ENCODE measurements at places on chromosomes 5 and 9.

GRCh38 chr5:65699338-65699737 is 22.6 kb downstream of the SGTB start:
- no peak for DNase-seq

DNA sequence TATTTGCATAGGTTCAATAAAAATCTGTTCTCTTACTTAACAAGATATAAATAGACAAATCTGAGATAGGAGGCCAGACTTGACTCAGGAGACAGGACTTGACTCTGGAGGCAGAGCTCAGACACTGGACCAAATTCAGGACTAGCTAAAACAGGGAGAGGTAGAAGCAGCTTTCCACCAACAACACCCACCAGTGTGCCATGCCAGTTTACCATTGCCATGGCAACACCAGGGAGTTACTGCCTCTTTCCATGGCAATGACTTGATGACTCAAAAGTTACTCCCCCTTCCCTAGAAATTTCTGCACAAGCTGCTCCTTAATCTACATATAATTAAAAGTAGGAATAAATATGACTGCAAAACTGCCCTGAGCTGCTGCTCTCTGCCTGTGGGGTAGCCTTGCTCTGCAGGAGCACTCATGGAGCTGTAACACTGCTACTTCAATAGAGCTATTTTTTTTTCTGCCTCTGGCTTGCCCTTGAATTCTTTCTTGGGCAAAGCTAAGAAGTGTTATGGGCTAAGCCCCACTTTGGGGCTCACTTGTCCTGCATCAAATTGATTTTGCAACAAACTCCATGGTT is 473.0 kb downstream of the PLK2 start:
- no peak for DNase-seq

DNA sequence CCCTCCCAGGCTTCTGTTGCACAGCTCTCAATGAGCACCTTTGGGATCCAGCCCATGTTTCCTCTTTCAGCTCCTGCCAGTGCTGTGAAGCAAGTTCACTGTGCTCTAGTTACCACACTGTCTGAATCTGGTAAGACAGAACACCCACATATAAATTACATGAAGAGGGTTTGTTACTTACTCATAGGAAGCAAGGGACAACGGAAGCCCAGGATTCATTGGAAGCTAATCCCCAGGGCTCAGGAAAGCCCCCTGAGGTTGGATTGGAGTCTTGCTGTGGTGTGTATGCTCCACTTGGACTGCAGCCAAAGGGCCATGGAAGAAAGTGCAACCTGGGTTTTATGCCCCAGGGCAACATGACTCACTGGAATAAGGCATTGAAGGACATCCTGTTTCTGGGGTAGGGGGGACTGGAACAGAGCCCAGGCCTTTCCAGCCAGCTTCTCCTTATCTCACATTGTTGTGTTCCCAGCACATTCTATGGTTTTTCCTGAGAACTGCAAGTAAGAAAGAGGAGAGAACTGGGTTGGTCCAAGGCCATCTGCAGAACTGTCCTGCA is 15.6 kb upstream of the CLK4 start:
- DNase-seq = no peak

GRCh38 chr5:152883066-152883775 is 478.1 kb upstream of the NMUR2 start:
- no peak for DNase-seq

DNA sequence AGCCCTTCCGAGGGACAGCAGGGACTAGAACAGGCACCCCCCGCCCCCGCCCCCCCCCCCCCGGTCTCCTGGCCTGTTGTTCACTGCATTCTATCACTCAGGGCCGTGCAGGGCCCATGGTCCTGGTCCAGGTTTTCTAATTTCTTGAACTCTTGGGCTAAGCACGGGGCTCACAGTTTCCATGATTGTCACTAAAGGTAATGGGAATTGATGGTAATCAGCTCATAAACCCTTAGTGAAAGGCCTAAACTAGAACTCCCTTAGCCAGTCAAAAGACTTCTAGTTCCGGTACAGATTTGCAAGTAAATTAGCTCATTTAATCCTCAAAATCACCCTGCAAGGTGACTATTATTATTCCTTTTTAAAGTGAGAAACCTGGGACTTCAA is 14.7 kb upstream of the PWWP2A start:
- DNase-seq = no peak

DNA sequence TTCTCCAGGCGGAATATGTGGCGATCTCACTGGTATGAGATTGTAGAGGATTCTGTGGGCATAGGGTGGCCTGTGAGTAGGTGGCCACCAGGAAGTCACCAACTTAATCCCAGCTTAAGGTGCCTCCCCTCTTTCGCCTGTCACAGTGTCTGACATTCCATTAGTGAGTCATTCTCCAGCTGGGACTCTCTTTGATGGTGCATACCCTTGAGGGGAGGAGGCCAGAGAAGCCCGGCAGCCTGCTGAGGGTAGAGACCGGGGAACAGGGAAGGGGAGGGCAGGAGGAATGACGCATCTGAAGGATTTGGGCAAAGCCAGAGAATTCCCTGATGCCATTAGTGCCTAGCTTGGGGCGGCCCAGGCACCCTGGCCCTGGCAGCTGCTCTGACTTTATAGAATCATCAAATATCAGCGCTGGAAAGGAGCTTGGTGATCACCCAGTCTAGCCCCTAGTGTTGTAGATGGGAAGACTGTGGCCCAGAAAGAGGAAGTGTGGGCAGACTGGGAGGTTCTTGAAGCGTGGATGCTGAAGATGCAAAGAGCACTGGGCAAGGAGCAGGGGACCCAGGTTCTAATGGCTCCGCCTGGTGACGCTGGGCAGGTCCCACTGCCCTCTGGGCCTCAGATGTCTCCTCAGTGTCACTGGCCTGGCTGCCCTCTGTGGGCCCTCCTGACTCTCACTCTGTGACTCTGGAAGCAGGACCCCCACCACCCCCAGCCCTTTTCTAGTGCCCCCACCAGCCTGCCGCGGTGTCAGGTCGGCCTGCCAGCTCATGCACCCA is 41.4 kb downstream of the DAB2IP start:
- no peak for DNase-seq

- DNase-seq = no peak
These were observed 5.2 kb upstream of the TCERG1 start for GRCh38 chr5:146441896-146442295.

DNA sequence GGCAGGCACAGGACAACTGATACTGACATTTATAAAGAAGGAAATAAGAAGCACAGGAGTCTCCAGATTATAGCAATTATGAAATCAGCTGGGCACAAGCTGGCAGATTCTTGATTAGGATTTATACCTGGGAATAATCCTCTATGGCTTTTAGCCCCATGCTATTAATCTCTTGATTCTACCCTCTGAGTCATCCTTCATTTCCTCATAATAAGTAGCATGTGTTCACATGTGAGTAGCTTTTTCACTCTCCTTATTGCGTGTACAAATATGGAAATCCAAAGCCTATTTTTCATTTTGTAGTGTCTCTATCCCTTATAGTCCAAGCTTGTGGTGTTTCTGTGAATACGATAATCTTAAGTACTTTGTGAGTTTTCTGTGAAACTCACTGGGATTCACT is 185.0 kb upstream of the PRLR start:
- no peak for DNase-seq

DNA sequence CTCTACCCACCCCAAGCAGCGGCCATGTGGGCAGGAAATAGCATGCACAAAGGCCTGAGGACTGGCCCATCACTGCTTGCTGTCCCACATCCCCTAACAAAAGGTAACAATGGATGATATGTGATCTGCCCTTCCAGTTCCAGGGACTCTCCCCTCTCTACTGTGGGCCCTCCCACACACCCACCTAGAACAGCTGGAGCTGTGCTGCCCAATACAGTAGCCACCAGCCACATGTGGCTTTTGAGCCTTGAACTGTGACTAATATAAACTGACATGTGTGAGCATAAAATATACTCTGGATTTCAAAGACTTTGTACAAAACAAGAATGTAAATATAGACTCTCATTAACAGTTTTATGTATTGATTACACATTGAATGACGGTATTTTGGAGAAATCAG is 78.1 kb downstream of the C5orf15 start:
- DNase-seq = no peak

- no peak for DNase-seq
These were observed 91.7 kb upstream of the SHB start for GRCh38 chr9:38160613-38161215.

GRCh38 chr5:41763081-41763480 is 107.1 kb downstream of the OXCT1 start:
- DNase-seq = no peak

GRCh38 chr9:132622159-132622558 is 39.8 kb downstream of the BARHL1 start:
- no peak for DNase-seq

DNA sequence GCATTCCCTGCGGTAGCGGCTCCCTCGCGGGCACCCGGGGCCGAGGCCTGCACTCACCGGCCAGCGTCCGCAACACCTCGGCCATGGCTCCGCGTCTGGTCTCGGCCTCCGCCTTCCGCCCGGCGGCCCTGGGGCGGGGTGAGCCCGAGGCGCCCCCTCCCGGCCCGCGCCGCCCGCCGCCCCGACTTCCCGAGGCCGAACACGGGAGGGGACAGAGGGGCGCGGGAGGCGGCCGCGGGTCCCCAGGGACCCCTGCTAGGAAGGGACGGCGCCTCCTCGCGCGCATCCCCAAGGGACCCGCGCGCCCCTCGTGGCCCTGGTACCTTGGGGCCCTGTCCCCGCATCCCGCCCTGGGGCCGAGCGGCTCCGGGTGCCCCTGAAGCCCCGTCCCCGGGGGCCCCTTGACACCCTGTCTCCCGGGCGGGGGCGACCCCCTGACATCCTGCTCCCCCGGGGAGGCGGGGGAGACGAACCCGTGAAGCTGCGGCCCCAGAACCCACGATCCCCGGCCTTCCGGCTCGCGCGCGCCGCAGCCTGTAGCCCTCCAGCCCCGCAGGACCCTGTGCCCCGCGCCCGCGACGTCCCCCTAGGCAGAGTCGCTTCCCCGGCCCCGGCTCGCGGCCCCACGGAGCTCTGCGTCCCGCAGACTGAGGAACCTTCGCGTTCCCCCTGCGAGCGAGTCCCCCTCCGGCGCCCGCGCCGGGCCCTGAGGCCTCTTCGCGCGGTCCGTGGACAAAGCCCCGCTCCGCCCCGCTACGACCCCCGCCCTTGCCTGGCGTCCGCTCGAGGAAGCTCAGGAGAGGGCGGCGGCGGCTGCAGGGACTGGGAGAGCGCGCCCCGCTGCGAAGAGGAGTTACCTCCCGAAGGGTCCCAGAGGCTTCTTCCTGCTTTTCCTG is at the start of gene ABO:
ABO (minus strand) TSS at position 97 of the 896 bp plus-strand sequence.
- no peak for DNase-seq

GRCh38 chr5:13218518-13218917 is 726.0 kb downstream of the DNAH5 start:
- no peak for DNase-seq

GRCh38 chr5:140833993-140834392 is at the start of gene PCDHA7:
Gene PCDHA7 (plus strand): TSS chr5:140834269. CDS start chr5:140834384, 115 bp downstream.
- DNase-seq = no peak

DNA sequence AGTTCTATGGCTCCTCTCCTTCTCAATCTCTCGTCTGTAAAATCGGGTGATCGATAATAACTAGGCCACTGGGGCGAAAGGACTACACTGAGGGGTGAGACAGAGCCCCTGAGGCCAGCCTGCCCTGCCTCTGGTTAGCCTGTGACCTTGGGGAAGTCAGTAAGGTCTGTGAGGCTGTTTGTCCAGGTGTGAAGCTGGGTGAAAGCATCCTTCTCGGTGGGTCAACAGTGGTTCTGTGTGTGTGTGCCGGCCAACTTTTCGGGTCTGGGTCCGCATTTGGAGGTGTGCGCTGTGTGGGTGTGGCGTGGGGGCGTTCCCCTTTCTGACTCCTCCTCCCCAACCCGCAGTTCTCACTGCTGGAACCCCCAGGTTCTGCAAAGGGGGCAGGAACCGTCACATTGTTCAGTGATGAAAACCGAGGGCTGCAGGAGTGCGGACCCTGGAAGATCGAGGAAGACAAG is 5.0 kb upstream of the RNF44 start:
- no peak for DNase-seq

- DNase-seq = no peak
These were observed 1.1 kb downstream of the ARL10 start for GRCh38 chr5:176366232-176366894.

GRCh38 chr9:95516734-95517558 is at the start of gene PTCH1:
Gene PTCH1 (minus strand): TSS chr9:95516971.
- no peak for DNase-seq

DNA sequence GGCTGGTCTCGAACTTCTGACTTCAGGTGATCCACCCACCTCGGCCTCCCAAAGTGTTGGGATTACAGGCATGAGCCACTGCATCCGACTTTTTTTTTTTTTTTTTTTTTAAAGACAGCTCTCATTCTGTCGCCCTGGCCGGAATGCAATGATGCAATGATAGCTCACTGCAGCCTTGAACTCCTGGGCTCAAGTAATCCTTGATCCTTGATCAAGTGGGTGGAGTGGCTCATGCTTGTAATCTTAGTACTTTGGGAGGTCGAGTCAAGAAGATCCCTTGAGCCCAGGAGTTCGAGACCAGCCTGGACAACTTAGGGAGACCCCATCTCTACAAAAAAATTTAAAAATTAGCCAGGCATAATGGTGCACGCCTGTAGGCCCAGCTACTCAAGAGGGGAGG is 8.1 kb downstream of the SEC24A start:
- no peak for DNase-seq

DNA sequence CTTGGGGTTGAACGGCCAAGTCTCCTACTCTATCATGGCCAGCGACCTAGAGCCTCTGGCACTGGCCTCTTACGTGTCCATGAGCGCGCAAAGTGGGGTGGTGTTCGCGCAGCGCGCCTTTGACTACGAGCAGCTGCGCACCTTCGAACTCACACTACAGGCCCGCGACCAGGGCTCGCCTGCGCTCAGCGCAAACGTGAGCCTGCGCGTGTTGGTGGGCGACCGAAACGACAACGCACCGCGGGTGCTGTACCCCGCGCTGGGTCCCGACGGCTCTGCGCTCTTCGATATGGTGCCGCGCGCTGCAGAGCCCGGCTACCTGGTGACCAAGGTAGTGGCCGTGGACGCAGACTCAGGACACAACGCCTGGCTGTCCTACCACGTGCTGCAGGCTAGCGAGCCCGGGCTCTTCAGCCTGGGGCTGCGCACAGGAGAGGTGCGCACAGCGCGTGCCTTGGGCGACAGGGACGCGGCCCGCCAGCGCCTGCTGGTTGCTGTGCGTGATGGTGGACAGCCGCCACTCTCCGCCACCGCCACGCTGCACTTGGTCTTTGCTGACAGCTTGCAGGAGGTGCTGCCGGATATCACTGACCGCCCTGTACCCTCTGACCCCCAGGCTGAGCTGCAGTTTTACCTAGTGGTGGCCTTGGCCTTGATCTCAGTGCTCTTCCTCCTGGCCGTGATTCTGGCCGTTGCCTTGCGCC is 2.0 kb downstream of the PCDHGB5 start:
- DNase-seq = no peak

All from NCI-H2227 treated with DMSO at 0.1 percent for 48 hours (cell line).